ENCODE measurements at places on chromosomes 12 and 14.
A peak's percentile ranks its signal among the peaks of the same experiment; 100 is the strongest.

DNA sequence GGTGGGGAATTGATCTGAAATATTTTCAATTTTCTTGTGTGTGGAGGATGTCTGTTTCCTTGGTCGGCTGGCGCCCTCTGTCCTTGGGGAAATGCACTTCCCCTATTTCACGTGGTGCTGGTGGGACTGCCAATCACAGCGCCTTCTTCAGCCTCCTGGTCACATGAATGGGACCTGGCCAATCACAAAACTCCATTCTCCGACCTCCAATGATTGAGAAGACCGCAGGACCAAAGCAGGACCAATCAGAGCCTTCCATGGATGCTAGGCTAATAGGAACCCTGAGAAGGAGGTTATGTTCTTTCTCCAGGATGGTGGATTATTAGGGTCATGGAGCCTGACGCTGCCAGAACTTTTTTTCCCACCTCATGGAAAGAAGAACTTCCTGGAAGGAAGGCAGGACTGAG is 188.7 kb downstream of the TTC8 start:
- no peak for DNase-seq

- DNase-seq: no peak
Measured at GRCh38 chr12:114530417-114530816, 124.5 kb upstream of the TBX5 start.

DNA sequence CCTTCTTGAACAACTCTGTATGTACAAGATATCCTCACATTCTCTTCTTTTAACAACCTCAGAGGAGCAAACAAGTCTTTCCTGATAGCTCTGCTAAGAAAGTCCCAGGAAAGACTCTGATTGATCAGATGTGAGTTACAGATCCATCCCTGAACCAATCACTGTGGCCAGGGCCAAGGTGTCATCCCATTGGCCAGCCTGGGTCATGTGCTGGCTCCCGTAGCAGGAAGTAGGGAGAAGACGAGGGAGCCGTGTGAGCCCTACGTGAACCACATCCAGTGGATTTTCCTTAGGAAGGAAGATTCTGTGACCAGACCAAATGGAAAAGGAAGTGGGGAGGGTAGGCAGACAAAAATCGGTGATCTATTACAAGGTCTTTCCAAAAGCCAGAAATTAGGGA is 5.6 kb downstream of the P2RX7 start:
- DNase-seq: no peak

DNA sequence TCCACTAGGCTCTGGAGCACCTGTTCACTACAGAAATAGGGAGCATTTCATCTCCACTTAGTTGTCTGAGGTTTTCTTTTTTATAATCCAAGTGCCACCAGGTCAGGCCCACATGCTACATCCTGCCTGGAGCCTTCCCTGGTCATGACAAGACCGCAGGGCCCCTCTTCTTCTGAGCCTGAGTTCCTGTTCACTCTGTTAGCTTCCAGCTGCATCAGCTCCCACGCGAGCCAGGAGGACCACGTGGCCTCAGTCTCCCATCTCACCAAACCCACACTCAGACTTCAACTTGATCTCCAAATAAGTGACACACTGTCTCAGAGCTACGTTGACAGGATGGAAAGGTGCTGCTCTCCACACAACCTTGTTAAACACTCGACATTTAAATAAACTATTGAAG is 21.0 kb downstream of the RIMBP2 start:
- no peak for DNase-seq

- no peak for DNase-seq
Measured at GRCh38 chr12:112443916-112444315, 25.2 kb downstream of the PTPN11 start.

DNA sequence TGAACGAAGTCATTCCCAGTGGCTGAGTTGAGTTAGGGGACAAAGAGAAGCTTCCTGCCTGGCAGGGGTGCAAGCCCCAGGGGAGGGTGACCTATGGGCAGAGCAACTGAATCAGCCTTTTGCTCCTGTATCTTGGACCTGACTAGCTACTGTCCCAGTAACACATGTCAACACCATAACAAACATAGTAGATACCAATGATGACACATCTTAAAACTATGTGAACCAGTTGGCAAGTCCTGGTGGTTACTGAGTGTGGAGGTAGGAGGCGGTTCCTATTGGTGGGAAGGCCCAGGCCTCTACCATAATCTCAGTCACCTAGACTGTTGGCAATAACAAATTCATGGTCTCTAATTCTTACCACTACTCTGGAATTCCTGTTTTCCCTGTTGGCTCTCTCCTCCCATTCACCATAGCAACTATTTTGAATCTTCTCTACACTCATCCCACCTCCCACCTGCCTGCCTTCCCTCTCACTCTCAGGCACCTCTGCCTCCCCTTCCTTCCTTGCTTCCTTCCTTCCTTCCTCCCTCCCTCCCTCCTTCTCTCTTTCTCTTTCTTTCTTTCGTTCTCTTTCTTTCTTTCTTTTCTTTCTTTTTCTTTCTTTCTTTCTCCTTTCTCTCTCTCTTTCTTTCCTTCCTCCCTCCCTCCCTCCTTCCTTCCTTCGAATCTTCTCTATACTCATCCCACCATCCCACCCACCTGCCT is 8.1 kb upstream of the P2RX7 start:
- peak; percentile 100 for DNase-seq

DNA sequence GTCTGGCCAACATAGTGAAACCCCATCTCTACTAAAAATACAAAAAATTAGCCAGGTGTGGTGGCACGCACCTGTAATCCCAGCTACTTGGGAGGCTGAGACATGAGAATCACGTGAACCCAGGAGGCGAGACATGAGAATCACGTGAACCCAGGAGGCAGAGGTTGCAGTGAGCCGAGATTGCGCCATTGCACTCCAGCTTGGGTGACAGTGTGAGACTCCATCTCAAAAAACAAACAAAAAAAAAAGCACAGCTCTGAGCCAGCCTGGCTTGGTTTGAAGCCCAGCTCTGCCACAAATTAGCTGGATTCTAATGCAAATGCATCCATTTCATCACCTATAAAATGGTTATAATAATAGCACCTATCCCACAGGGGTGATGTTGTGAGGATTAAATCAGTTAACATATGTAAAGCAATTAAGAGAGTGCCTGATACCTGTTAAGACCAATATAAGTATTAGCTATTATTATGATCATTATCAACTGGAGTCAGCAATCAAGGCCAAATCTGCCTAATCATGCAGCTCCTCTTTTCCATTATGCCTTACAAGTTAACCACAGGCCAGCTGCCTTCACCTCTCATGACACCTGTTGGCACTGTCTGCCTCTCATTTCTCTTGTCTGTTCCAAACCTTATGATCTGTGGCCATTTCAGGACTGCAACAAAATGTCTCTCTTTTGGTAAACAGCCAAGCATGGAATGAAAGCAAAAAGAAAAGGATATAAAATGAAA is 2.1 kb downstream of the GNPTAB start:
- no peak for DNase-seq

GRCh38 chr14:50957296-50957695 is 13.0 kb upstream of the PYGL start:
- no peak for DNase-seq

DNA sequence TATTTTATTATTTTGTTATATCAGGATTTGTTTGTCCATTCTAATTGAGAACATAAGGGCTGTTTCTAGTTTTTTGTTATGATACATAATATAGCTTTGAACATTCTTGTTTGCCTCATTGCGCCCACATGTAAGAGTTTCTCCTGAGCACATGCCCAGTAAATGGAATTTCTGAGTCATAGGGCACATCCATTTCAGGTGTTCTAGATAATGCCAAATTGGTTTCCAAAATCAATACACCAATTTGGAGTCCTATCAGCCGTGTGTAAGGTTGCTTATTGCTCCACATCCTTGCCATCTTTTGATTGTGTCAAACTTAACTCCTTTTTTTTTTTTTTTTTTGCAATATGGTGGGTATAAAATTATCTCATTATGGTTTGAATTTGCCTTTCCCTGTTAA is 97.9 kb upstream of the RESF1 start:
- DNase-seq: no peak

DNA sequence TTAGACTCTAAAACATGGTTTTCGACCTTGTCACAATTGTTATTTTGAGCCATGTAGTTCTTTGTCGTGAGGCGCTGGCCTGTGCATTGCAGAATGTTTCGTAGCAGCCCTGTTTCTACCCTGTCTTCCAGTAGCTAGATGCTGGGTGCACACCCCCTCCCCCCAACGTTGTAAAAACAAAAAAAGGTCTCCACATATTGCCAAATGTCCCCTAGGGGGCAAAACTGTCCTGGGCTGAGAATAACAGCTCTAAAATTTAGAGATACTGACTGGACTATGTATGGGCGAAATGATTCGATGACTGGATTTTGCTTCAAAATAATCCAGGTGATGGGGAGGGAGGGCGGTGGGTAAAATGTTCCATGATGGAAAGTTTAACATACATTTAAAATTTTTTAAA is 126.1 kb upstream of the FUT8 start:
- DNase-seq: no peak

DNA sequence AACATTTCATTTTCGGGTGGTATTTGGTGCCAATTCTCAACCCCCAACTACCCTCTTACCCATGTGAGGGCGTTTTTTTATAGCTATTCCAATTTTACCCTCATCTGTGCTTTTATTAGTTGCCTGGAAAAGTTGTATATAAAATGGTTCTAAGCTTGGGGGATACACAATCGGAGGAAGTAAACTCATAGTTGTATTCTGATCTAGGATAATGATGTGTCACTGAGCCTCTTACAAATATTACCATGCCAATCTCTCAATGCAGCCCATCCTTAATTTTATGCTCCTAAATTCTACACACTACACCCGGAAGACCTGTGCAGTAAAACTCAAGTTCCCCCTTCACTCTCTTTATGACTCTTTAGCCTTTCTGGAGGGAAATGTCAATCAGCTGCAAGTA is 1206.5 kb upstream of the FLRT2 start:
- DNase-seq: no peak

DNA sequence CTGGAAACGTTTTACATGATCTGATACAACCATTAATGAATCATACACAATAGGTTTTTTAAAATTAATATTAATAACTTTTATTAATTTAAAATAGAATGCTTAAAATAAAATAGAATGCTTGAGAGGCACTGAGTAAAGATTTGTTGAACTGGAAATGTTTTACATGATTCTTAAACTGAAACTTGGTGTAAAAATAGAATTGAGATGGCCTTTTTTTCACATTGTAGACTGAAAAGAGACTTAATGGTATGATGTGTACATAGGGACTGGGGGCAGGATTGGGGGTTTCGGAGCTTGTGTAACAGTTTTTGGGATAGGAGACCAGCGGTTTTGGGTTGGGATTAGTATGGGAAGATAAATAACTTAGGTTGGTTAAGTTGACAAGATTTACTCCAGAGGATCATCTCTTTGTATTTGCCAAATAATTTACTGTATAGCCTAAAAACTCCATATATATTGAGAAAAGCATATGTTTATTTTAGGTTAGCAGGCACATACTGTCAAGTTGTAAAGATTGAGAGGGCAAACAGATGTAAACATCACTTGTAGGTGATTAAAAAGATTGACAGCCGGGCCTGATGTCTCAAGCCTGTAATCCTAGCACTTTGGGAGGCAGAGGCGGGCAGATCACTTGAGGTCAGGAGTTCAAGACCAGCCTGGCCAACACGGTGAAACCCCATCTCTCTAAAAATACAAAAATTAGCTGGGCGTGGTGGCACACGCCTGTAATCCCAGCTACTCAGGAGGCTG is 2.0 kb upstream of the ZNF410 start:
- no peak for DNase-seq

- no peak for DNase-seq
Measured at GRCh38 chr12:20436316-20436715, 68.0 kb downstream of the PDE3A start.

DNA sequence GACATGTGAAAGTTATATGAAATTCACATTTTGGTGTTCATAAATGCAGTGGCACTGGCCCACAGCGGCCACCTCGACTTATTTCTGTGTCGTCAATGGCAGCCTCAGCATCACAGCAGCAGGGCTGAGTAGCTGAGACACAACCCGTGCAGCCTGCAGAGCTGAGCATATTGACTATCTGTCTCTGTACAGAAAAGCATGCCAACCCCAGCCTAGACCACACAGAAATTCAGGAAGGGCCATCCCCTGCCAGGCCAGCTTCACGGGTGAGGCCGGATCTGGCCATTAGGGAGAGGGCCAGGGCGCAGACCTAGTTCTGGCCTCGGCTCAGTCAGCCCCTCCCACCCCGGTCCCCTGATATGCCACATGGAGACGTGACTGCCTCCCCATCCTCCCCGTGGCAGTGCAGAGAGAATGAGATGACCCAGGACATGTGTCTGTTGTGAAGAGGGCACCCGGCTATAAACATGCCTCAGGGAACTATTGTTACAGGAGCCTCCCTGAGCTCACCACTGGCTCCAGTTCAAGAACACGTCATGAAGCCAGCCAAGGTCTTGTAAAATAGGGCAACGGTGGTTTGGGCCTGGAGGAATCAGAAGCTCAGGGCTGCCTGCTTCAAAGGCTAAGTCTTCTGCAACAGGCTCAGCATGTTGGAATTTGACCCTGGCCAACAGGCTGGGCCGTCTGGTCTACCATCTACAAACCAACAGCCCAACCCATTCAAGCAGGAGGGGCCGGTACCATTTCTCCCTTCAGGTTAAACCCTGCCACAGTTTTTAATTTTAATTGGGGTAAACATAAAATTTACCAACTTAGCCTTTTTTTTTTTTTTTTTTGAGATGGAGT is 25.5 kb downstream of the SCARB1 start:
- DNase-seq: peak; percentile 89

DNA sequence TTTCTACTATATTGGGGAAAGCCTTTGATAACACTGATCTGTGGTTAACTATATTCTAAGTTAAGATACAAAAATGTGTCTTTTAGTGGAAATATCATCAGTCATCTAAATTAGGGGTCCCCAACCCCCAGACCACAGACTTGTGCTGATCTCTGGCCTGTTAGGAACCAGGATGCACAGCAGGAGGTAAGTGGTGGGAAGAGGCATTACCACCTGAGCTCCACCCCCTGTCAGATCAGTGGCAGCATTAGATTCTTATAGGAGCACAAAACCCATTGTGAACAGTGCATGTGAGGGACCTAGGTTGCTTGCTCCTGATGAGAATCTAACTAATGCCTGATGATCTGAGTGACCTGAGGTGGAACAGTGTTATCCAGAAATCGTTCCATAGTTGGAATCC is 28.3 kb upstream of the LIN7A start:
- no peak for DNase-seq

DNA sequence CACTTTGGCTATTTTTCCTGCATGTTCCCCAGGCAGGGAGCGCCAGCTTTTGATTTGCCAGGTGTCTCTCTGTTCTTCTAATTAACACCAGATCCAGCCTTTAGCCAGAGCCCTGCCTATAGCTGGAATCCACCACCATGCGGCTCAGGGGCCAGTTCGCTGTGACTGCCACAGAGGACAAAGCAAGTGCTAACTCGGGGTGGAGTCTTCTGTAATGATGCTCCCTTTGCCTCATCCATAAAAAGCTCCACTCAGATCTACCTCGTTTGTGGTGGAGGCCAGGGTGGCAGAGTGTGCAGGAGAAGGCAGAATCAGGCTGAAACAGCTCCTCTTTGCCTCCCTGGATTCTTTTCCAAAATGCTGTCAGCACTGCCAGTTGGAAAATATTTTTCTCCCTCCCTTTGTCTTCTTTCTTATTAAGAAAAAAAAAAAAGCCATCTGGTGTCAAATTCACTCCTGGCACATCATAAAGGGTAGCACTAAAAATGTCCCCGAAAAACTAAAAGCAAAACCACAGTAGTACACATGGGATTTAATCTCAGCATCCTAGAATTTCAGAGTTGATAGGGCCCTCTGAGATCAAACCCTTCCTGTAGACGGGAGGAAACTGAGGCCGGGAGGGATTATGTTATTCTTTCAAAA is 18.0 kb upstream of the CTDSP2 start:
- no peak for DNase-seq
